Stimulated activated CD4-positive, alpha-beta T cell treated with anti-CD3 and anti-CD28 coated beads, Interleukin-15, amount 100 ng/mL, for 24 hours (primary cell): ENCODE measurements at places on chromosomes 2 and 18.
A peak's percentile ranks its signal among the peaks of the same experiment; 100 is the strongest.

DNA sequence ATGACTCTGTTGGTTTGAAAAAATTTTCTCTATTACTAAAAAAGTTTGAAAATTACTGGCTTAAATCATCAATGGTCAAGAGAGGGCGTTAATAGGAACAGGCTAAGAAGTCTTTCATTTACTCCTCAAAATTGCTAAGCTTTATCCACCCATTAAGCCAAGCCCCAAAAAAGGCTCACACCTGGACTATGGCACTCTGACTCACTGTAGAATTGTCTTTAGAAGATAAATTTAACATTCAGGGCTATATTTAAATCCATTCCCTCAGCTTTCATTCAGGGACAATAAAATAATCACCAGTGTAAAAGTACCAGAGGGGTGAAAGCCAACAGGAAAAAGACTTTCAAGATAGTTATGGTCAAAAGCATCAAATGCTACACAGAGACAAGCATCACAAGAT lies 80.0 kb downstream of the SESTD1 start:
- DNase-seq: no peak

- DNase-seq: no peak
These were observed 520.1 kb upstream of the RAB6C start for GRCh38 chr2:129459200-129459876.

DNA sequence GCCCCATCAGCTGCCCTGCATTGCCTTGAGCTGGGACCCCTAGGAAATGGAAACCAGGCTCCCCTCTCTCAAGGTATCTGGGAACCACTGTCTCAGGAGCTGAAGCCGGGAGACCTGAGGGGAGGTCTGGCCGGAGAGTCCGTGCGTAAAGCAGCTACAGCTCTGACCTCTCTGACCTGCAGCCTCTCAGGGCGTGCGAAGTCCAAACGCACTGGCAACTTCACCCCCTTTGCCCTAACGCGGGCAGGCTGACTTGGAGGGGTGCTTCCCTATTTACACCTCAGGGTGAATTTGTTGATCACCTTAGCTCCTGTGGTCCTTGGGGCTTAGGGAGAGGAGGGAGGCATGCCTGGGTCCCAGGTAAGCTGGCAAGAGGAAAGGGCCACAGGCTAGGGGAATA lies 17.5 kb downstream of the SIGLEC15 start:
- DNase-seq: no peak

- DNase-seq: no peak
These were observed 23.9 kb downstream of the MAP4K3 start for GRCh38 chr2:39413063-39413737.

GRCh38 chr2:225938991-225939390 lies 539.5 kb downstream of the NYAP2 start:
- no peak for DNase-seq

DNA sequence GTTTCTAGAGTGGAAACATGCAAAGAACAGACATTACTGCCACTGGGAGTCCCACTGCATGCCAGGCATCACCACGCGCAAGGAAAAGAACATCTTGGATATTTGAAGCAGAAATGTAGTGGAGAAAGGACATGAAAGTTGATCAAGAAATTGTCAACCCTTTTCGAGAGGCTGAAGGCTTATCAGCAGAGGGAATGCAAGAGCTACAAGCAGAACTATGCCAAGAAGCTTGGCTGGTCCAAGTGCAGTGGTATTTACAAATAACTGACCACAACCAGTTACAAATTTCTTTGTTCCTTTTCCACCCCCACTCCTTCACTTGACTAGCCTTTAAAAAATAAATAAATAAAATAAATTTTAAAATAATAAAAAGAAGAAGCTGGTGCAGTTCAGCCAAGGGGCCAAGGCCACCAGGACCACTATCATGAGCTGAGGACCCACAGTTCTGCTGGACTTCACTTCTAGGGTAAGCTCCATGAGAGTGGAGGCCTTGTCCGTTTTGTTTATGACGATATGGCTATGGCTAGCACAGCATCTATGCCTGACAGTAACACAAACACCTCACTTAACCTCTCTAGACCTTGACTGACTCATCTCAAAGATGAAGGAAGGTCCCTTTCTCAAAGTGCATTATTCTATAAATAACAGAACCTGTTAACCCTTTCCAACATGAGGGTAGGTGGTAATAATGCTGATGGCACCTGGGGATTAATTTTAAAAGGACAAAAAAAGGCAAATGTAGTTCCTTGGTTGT lies 20.9 kb downstream of the MARCHF4 start:
- no peak for DNase-seq

GRCh38 chr2:156864325-156864724 lies 393.2 kb upstream of the GALNT5 start:
- DNase-seq: no peak

GRCh38 chr2:32450851-32451250 lies 94.0 kb downstream of the BIRC6 start:
- no peak for DNase-seq

- no peak for DNase-seq
These were observed 97.2 kb downstream of the GAREM1 start for GRCh38 chr18:32373505-32373904.

DNA sequence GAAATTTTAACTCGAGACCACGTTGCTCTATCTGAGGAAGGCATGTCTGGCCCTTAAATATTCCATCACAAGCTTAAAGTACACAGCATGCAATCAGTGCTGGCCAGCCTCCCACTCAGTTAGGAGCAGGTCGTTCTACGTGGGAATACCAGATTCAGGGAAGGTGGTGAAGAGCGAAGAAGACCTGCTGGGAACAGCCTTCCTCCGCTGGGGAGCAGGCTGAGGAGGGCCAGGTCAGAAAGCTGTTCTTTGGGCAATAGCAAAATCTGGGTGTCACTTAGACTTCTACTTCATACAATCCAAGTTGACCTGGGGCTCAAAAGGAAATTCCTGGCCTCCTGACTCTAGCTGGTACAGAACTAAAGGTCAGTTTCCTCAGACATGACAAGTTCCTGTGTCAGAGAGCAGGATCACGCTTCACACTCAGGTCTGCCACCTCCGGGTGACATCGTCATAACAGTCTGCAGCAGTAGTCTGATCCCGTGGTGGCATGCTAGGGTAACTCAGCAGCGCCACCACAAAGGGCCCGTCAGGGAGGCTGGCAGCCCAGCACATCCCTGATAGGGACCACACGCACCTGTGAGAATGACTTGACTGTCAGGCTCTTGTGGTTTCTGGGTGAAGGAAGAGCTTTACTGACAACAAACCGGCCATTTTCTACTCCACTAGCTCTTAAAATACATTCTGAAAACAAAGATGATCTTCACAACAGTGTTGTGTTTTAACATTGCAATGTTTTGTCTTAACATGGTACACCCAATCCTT lies 35.2 kb upstream of the NAPG start:
- DNase-seq: peak; percentile 76

GRCh38 chr2:145256551-145256950 lies 736.6 kb upstream of the ZEB2 start:
- no peak for DNase-seq

DNA sequence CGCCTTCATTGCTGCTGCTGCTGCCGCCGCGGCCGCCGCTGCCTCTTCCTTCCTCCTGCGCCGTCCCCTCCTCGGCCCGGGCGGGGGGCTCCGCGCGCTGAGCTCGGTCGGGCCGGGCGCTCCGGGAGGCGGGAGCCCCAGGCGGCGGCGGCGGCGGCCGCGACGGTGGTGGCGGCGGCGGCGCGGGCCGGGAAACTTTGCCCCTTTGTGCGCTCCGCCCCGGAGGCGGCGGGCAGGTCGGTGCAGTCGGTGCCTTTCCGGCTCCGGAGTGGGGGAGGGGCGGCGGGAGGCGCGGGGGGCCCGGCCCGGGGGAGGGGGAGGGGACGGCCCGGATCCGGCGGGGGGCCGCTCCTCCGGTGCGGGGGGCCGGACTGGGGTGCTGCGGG lies 205 bp downstream of the TET3 start:
- DNase-seq: peak; percentile 75

DNA sequence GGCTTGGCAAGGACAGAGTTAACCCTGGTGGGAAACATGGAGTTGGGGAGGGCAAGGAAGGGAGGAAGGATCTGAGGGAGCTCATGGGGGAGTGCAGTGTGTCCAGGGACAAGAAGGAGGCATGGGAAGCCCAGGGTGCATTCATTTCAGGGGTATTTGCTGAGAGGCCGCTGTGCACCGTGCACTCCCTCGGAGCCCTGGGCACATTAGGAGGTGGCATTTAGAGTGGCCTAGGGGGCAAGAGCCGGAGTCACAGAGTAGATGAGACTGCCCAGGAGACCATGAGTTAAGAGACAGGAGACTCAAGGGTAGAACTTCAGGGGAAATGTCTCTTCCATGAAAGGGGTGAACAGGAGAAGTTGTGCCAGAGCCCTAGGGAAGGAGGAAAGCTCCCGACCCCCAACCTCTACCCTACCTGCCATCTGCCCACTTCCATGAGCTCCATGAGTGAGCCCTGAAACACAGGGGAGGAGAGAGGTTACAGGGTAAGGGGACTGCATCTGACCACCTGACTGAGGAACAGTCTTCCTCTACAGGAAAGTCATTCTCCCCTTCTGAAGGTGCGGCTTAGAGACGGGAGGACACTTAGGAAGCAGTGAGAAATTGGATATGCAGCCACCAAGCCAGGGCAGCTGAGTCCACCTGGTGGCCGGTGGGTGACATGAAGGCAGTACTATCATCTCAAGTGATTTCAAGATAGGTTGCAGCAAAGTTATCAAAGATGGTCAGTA lies 58.5 kb upstream of the COPS8 start:
- peak; percentile 56 for DNase-seq

DNA sequence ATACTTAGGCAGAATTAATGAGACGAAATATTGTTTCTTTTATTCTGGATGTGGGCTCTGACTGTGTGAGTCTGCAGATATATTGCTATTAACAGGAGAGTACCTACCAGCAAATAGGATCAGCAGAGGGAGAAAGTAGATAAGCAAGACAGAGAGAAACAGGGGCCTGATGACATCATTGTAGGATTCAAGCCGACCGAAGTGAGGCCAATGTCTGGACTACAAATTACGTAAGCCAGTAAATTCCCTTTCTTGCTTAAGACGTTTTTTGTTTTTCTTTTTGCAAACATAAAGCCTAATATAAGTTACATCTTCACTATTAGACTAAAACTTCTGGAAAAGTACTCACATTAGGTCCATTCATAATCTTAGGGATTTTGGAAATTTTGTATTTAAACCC lies 21.4 kb upstream of the PTPRM start:
- DNase-seq: no peak

- DNase-seq: no peak
These were observed 235.6 kb downstream of the ALPK2 start for GRCh38 chr18:58393295-58393694.

DNA sequence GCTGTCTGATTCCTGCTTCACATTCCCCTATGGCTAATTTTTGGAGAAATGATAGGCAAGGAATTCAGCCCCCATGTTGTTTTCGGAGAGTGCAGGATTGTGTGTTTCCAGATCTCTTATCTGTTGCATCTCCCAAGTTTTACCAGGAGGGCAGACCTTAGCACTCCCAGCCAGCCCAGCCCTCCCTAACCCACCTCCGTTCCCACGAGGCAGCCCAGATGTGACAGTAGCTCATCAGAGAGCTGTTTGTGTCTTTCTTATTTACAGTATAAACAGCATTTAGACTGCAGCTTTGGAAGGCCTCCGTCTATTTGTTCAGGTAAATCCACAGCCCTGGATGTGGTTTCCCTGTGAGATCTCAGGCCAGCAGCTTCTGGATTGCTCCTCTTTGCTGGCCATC lies 91.6 kb downstream of the THNSL2 start:
- no peak for DNase-seq

DNA sequence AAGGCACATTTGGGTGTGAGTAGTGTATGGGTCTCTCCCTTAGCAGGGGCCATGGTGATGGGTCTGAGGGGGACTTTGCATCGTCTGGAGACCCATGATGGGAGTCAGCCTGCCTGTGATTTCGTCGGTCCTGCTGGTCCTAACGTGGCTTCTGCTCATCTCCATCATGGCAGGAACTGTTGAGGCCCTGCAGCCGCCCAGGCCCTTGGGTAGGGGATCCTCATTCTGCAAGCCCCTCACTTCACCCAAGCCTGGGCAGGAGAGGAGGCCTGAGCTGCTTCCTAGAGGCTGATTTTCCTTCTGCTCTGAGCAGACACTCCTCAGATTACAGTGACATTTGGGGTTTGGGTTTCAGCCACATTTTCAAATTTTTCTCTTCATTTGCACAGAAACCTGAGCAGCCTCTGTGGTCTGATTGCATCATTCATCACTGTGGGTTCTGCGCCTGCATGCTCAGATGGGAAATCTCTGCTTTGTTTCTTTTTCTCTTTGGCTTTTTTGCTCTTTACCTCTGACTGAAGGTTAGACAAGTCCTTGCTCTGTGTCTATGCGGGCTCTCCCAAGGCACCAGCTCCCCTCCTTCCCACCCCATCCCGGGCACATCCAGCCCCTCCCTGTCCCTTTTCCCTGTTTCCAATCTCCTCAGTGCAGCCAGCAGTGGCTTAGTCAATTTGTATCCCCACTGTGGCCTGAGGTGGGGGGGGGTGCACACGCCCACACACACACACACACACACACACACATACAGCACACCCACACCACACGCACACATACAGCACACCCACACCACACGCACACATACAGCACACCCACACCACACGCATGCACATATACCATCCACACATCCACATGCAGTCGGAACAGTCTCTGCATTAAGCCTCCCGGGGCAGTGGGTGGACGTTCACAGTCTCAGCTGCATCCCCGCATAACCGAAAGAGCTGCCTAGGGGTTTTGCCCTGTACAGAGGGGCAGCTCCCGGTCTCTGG lies 305.4 kb upstream of the HS6ST1 start:
- peak; percentile 23 for DNase-seq

GRCh38 chr18:45332871-45333270 lies 282.4 kb upstream of the SLC14A2 start:
- DNase-seq: no peak

- no peak for DNase-seq
These were observed 49.6 kb upstream of the PTH2R start for GRCh38 chr2:208356846-208357574.

DNA sequence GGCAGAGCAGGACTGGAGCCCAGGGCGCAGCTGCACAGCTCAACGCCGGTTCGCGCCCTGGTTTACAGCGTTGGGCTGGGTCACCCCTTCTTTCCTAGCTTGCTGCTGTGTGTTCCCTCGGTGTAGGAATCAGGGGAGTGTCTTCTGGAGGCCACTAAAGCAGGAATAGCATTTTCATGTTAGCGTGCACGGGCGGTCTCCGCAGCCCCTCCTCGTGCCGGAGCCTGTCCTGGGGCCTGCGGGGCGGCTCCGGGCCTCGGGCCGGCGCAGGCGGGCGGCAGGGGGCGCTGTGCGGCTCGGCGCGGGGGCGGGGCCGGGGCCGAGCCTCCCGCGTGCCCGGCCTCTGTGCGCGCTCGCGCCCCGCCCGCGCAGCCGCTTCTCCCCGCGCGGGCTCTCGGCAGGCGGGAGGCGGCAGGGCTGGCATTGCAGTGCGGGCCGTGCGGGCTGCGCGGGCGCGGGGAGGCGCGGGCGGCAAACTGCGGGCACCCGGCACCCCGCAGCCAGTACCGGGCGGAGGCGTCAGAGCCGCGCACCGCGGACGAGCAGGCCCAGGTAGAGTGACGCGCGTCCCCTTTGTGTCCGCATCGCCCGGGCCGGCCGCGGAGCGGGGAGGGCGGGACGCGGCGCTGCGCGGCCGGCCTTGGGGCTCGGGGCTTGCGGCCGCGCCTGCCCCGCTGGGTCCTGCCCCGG lies at the start of gene RNF144A:
Gene RNF144A, plus strand, starts transcription at position 342 of the 690 bp plus-strand sequence. CDS start 79,515 bp downstream, outside the sequence.
- peak; percentile 79 for DNase-seq

GRCh38 chr18:4854671-4855070 lies 342.4 kb downstream of the AKAIN1 start:
- DNase-seq: no peak
